CD4-positive, alpha-beta memory T cell (primary cell): ENCODE measurements at places on chromosomes 16 and 17. TPM values are rescaled to one million over a fixed set of nuclear protein-coding genes. Genes with fewer than 3 reads are reported as not detected.

The CALCOCO2 gene
- 169 TPM for polyA plus RNA-seq

The TBC1D3 gene
- polyA plus RNA-seq: not detected

The FSCN2 gene
- polyA plus RNA-seq: 0.20 TPM

The MT4 gene
- not detected for polyA plus RNA-seq

The C17orf78 gene
- not detected for polyA plus RNA-seq

DNA sequence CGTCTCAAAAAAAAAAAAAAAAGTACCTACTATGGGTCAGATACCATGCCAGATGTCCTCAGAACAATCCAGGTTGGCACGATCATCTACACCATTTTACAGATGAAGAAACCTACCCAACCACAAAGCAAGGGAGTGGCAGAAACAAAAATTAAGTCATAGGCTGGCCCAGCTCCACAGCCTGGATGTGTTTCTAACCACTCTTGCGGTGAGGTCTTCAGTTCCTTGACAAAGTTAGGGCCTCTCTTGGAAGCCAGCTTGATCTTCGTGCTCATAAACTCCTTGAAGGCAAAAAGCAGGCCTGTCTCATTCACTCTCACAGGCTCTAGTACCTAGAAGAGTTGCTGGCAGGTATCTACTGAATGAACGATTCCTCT lies 6.2 kb downstream of the GGA2 start:
- peaks cover 73% of the 10 kb centered on the region for H3K4me1 ChIP-seq
- DNase-seq: no peak
- no peaks in the 10 kb centered on the region for H3K27me3 ChIP-seq
- no peak overlapping the region for H3K4me3 ChIP-seq
- peak overlapping the region; percentile 14 for H3K27ac ChIP-seq

DNA sequence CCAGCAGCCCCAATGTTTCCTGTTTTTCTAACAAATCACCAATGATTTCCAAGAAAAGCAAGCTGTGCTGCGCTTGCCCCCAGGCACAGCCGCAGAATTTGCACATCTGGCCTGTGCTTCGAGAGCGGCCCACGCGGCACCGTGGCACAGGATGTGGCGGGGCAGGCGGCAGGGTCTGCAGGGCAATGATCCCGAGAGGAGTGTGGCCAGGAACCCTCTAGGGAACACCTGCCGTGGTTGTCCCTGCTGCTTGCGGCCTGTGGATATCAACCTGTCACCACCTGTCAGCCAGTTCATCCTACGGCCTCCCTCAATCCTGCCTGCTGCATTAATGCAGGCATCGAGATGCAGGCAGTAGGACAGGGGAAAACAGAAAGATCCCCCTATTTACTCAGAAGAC lies 24.0 kb downstream of the PIK3R5 start:
- H3K4me3 ChIP-seq: peak overlapping the region; percentile 31
- H3K36me3 ChIP-seq: peaks cover 21% of the 10 kb centered on the region
- peak; percentile 77 for DNase-seq
- H3K27ac ChIP-seq: peak overlapping the region; percentile 75

DNA sequence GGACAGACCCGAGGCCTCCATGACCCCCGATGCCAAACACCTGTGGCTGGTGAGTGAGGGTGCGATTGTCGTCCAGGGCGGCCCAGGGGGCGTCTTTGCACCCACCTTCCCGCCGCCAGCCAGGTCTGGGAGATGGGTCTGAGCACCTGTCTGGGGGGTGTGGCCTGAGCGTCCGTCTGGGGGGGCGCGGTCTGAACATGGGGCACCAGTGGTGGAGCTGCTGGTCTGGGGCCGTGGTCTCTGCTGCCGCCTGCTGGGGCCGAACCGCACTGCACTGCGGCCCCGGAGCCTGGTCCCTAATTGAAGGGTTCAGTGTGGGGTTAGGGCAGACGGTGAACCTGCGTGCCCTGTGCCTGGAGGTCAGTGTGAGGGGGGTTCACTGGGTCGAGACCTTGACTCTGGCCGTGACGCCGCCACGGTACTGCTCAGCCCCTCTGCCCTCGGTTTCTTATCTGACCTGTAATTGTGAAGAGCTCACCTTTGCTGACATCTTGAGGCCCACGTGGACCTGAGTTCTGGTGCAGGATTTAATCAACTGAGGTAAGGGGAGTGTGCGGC lies 12.6 kb upstream of the TCF25 start:
- peaks cover 41% of the 10 kb centered on the region for H3K4me1 ChIP-seq
- H3K27me3 ChIP-seq: no peaks in the 10 kb centered on the region
- no peaks in the 10 kb centered on the region for H3K36me3 ChIP-seq
- DNase-seq: peak; percentile 74

- no peaks in the 10 kb centered on the region for H3K36me3 ChIP-seq
- no peak overlapping the region for H3K4me3 ChIP-seq
- H3K27me3 ChIP-seq: no peaks in the 10 kb centered on the region
- H3K27ac ChIP-seq: no peak overlapping the region
- H3K4me1 ChIP-seq: peaks cover 6% of the 10 kb centered on the region
Measured at GRCh38 chr16:88442727-88443576, 10.1 kb upstream of the ZFPM1 start.

GRCh38 chr16:52193441-52193840 lies 353.5 kb downstream of the TOX3 start:
- no peaks in the 10 kb centered on the region for H3K27me3 ChIP-seq
- no peaks in the 10 kb centered on the region for H3K36me3 ChIP-seq

GRCh38 chr16:50802000-50802399 lies 60.1 kb downstream of the CYLD start:
- no peak overlapping the region for H3K27ac ChIP-seq
- no peaks in the 10 kb centered on the region for H3K27me3 ChIP-seq
- peaks cover 8% of the 10 kb centered on the region for H3K4me1 ChIP-seq

DNA sequence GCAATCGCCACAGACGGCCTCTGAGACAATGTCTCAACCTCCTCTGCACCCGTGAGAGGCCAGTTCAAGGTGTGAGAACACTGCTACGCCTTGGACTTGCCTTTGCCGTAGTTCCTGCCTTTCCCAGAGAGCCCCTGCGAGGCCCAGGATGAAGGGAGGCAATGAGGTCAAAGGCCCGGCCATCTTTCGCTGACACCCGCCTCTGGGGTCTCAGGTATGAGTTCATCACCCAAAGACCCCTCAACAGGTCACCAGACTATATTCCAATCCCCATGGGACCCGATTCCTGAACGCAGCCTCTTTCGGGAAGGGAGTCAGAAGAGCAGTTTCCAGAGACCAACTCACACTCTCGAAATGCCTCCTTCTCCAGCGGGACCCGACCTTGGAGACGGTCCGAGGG lies 573.5 kb downstream of the KCNJ18 start:
- no peak overlapping the region for H3K4me3 ChIP-seq
- DNase-seq: no peak
- no peaks in the 10 kb centered on the region for H3K27me3 ChIP-seq
- no peaks in the 10 kb centered on the region for H3K4me1 ChIP-seq
- no peak overlapping the region for H3K27ac ChIP-seq
- no peaks in the 10 kb centered on the region for H3K36me3 ChIP-seq

DNA sequence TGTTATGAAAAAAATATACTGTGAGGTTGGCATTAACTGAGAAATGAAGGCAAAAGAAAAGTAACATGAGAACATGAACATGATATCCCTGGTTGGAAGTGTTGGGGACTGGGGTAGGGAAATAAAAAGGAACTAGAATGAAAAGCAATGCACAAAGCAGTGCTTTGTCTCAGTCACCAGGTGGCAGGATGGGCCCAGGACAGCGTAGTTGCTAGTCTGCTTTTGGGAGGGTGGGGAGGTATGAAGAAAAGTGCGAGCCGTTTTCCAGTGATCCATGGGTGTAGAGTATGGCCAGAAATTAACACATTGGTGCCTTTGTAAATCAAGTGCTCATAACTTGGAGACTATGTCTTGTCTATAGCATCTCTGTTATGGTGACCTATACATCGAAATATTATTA lies 662.5 kb upstream of the SALL1 start:
- H3K36me3 ChIP-seq: no peaks in the 10 kb centered on the region
- no peak overlapping the region for H3K4me3 ChIP-seq
- no peaks in the 10 kb centered on the region for H3K27me3 ChIP-seq
- H3K4me1 ChIP-seq: no peaks in the 10 kb centered on the region

- no peak for DNase-seq
- H3K4me3 ChIP-seq: no peak overlapping the region
- no peaks in the 10 kb centered on the region for H3K4me1 ChIP-seq
- H3K36me3 ChIP-seq: no peaks in the 10 kb centered on the region
- no peak overlapping the region for H3K27ac ChIP-seq
Measured at GRCh38 chr17:4474093-4474492, 24.6 kb upstream of the SPNS2 start.

GRCh38 chr16:84839054-84839453 lies 19.3 kb downstream of the CRISPLD2 start:
- no peaks in the 10 kb centered on the region for H3K4me1 ChIP-seq
- no peaks in the 10 kb centered on the region for H3K27me3 ChIP-seq
- no peak overlapping the region for H3K4me3 ChIP-seq
- H3K27ac ChIP-seq: no peak overlapping the region

DNA sequence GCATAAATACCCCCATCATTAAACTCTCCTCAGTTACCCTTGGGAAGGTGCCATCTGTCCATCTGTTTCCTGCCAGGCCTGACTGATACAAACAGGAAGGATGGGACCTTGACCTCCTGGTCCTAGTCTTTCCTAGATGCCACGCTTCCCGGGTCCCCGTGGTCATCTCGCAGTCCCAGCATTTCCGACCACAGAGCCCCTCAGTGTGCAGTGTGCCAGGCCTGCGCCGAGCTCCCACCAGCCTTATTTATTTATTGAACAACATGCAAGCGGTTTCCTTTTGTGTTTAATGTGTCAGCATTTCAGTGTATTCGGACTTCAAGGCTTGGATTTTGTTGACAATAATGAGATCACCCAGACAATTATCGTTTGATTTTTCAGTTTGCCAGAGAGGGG lies 45.6 kb upstream of the NKD1 start:
- no peak overlapping the region for H3K4me3 ChIP-seq
- H3K27ac ChIP-seq: no peak overlapping the region
- H3K4me1 ChIP-seq: no peaks in the 10 kb centered on the region
- no peaks in the 10 kb centered on the region for H3K36me3 ChIP-seq

DNA sequence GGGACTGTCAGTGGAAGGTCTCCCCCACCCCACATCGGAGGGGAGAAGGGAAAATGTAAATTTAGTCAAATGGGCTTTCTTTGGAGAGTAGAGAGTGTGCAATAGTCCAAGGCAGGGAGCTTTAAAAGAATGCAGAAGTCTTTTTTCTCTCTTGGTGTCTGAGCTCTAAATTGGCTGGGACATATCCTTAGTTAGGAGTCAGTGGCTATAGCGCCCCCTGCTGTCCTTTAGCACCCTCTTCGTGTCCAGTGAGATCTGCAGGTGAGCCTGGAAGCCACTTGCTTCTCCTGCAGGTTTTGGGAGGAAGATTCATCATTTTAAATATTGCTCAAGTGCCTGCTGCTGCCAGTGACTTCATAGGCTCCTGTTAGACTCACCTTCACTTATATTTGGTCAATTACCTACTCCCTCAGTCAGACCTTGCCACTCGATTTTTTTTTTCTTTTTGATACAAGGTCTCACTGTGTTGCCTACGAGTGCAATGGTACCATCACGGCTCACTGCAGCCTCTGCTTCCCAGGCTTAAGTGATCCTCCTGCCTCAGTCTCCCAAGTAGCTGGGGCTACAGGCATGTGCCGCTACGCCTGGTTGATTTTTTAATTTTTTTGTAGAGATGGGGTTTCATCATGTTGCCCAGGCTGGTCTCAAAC lies 174.8 kb downstream of the PRKCB start:
- no peaks in the 10 kb centered on the region for H3K36me3 ChIP-seq
- peak; percentile 77 for DNase-seq
- no peak overlapping the region for H3K27ac ChIP-seq
- H3K4me3 ChIP-seq: no peak overlapping the region

GRCh38 chr17:32763855-32764439 lies 113.0 kb downstream of the MYO1D start:
- DNase-seq: no peak
- peaks cover 15% of the 10 kb centered on the region for H3K4me1 ChIP-seq
- H3K4me3 ChIP-seq: no peak overlapping the region
- no peaks in the 10 kb centered on the region for H3K36me3 ChIP-seq
- no peak overlapping the region for H3K27ac ChIP-seq

DNA sequence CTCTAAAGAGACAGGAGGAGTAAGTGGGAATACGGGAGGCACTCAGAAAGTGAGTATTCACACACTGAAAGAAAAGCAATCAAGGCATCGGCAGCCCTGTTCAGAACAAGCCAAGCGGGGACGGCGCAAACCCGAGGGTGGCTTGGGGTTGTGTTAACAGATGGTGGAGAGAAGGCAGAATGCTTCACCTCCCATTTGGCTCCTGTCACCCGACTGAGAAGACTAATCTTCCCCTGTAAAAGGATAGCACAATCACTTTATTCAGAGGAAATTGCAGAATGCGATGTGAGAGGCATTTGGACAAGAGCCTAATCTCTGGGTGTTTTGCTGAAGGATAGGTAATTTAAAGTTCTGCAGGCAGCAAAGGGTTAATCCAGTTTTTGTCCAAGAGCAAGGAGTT lies 119.3 kb upstream of the WSCD1 start:
- H3K36me3 ChIP-seq: no peaks in the 10 kb centered on the region
- no peak overlapping the region for H3K4me3 ChIP-seq
- DNase-seq: no peak

- no peak overlapping the region for H3K27ac ChIP-seq
- no peaks in the 10 kb centered on the region for H3K4me1 ChIP-seq
- no peaks in the 10 kb centered on the region for H3K36me3 ChIP-seq
- no peak for DNase-seq
- no peaks in the 10 kb centered on the region for H3K27me3 ChIP-seq
- no peak overlapping the region for H3K4me3 ChIP-seq
Measured at GRCh38 chr16:84827131-84827574, 7.4 kb downstream of the CRISPLD2 start.

- H3K27me3 ChIP-seq: no peaks in the 10 kb centered on the region
- no peak overlapping the region for H3K4me3 ChIP-seq
- no peak overlapping the region for H3K27ac ChIP-seq
- no peaks in the 10 kb centered on the region for H3K36me3 ChIP-seq
- no peaks in the 10 kb centered on the region for H3K4me1 ChIP-seq
Measured at GRCh38 chr16:9170470-9170869, 79.0 kb downstream of the HAPSTR1 start.
